ENCODE measurements at places on chromosomes 6 and 20.

DNA sequence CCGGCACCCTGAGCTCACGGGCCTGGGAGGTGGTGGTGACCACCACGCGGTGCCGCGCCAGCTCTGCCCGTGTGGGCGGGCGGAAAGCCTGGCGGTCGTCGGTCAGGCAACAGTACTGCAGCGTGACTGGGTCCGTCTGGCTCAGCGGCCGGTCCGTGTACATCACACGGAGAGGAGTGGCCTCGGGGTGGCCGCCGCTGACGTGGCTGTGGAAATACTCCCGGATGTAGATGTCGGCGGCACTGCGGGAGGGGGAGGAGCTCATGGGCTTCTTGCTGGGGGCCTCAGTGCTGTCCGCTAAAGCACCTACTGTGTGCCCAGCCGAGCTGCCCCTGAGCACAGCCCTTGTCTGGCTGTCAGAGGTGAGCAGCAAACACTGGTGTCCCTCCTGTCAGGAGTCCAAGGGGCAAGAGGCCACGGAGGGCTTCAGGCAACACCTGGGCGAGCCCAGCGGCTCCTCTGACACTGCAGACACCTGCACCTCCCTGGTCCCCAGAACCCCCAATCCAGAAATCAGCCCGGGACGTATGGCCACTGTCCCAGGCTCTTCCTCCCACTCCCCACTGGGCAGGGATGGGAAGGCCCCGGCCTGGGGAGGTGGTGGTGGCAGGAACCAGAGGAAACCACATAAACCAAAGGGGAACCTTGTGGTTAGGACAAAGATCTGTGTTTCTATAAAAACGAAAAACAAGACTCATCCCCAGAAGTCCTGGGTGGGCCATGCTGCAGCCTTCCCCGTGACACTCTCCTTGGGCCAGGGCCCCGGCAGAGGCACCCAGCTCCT lies 6.5 kb downstream of the HELZ2 start:
- peak; percentile 53 for DNase-seq

- DNase-seq, result no peak
These were observed 945.7 kb downstream of the KIF16B start for GRCh38 chr20:15627501-15627903.

- DNase-seq, result no peak
These were observed 140.9 kb downstream of the EYS start for GRCh38 chr6:65566117-65566516.

GRCh38 chr6:25035174-25035511 lies 99.4 kb upstream of the RIPOR2 start:
- DNase-seq, result no peak

DNA sequence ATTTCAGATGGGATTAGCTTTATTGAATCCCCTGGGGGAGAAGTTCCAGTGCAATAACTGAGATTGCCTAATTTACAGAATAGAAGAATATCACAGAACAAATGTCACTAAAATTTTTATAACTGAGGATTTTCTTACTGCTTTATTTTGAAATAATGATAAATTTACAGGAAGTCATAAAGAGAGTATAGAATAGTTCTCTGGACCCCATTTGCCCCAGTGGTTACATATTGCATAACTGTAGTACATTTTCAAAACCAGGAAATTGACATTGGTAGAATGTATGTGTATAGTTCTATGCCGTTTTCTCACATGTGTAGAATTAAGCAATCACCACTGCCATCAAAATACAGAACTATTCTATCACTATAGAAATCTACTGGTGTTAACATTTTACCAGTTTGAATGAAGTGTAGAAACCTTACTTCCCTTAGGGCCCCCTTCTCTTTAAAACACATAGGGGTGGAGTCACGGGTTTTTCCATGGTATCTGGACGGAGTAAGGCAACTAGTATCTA lies 18.3 kb downstream of the KIF6 start:
- no peak for DNase-seq

DNA sequence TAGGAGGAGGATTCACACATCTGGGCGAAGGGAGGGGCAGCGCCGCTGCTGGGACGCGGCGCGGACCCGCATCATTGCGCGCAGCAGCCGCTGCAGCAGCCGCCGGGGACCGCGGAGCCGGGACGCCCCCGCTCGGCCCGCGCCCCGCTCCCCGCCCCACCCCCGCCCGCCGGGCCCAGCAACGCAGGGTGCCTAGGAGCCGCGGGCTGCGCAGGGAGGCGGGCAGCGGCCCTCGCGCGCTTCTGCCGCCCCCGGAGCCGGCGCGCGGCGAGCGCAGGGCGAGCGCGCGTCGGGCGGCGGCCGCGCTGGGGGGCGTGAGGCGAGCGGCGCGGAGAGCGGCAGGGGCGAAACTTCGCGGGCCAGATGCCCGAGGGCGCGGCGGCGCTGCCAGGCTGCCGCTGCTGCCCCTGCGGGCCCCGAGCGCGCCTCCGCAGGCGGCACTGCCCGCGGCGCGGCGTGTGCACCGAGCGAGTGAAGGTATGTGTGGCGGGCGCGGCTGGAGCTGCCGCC lies at the start of gene NKAIN2:
TSS of gene NKAIN2 (plus strand) at position 362 of the 510 bp plus-strand sequence.
- DNase-seq, result no peak

DNA sequence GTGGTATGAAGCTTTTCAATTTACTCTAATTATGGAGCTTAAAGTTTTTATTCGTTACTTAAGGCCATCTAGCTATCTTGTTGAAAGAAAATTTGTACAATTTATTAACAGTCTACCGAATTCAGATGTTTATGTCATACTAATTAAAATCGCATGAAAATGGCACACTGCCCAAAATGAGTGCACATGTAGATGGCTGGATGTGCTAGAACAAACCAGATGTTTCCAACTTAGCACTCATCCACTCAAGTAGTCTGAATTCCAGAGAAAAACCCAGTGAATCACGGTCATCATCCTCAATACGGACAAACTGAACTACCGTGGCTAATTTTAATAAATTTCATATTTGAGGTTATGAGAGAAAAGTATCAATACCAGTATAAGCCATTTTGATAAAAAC lies 70.4 kb downstream of the COL12A1 start:
- DNase-seq, result no peak

- no peak for DNase-seq
These were observed 1.4 kb upstream of the HIVEP1 start for GRCh38 chr6:12010635-12011275.

DNA sequence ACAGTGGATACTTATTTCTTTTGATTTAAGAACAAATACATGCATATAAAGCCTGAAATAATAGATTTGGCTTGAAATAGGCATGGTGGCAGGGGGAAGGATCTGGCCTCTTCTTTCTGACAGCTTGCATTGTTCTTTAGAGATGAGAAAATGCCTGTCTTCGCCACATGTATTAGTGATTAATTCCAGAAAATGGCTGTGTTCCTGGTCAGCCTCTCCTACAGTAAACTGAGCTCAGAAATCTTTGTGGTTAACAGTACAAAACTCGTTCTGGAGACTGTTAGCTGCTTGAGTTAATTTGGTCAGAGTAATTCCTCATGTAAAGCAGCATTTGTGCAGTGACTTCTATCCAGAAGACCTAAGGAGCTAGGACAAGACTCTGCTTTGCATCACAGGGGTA lies 151.5 kb downstream of the EYA4 start:
- no peak for DNase-seq

DNA sequence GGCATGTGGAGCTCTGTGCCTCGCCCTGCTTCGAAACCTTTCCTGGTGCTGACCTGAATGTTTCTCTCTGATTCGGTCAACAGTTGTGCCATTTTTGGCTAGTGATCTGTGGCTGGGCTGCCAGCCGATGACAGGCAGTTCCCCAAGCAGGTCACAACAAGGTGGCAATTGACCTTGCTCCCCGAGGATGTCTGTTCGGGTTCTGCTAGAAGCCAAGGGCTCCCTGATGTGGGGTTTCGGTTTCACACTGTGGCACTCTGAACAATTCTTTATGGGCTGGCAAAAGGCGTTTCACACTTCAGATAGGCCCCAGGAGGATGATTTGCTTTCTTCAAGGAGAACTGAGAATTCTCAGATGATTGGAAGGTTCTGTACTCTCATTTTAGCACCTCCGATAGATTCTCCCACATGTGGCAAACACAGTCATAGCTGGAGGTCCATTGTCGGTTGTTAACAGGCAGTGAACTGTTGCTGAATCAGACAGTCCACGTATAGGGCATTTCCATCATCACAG lies 135.6 kb downstream of the SLC24A3 start:
- DNase-seq, result no peak

- no peak for DNase-seq
These were observed 54.3 kb upstream of the CNR1 start for GRCh38 chr6:88220493-88220892.

DNA sequence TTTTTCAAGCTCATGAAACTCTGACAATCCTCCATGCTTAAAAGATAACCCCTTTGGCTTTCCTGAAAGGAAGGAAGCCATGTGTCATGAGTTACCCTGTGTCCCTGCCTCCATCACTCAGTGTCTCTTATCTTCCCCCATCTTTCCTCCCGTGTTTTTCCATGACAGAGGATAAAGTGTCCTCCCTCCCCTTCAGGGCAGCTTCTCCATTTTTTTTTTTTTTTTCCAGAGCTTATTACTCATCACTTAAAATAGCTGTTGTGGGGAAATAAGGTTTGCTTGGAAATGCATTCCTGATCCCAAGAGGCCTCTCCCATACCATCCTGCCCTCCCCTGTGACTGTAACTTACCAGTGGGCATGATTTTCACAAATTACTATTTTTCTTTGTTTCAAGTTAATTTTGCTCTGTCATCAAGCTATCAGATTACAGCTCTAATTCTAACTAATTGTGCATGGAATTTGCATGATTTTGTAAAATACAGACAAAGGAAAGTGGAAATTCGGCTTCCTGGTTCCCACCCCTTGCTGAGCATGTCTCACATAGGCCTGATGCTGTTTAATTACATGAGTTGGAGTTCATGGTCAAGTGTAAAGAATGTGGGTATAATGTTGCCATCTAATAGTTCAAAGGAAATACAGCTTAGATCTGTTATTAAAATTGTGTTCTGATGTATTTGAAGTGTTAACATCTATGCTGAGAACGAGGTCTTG lies 614.5 kb upstream of the FLRT3 start:
- DNase-seq, result no peak

- no peak for DNase-seq
These were observed 211.6 kb downstream of the ZDHHC14 start for GRCh38 chr6:157592541-157592940.

- DNase-seq, result no peak
These were observed 327.9 kb upstream of the QKI start for GRCh38 chr6:163086624-163086920.

GRCh38 chr20:55213653-55214052 lies 738.3 kb downstream of the DOK5 start:
- no peak for DNase-seq

- DNase-seq, result no peak
These were observed 134.0 kb downstream of the SCML4 start for GRCh38 chr6:107689951-107690642.

- DNase-seq, result no peak
These were observed 104.2 kb upstream of the SCGN start for GRCh38 chr6:25547797-25548196.

- DNase-seq, result no peak
These were observed 39.7 kb downstream of the MAP3K5 start for GRCh38 chr6:136752554-136752953.

GRCh38 chr20:62477669-62478455 lies 2.1 kb upstream of the GATA5 start:
- no peak for DNase-seq

DNA sequence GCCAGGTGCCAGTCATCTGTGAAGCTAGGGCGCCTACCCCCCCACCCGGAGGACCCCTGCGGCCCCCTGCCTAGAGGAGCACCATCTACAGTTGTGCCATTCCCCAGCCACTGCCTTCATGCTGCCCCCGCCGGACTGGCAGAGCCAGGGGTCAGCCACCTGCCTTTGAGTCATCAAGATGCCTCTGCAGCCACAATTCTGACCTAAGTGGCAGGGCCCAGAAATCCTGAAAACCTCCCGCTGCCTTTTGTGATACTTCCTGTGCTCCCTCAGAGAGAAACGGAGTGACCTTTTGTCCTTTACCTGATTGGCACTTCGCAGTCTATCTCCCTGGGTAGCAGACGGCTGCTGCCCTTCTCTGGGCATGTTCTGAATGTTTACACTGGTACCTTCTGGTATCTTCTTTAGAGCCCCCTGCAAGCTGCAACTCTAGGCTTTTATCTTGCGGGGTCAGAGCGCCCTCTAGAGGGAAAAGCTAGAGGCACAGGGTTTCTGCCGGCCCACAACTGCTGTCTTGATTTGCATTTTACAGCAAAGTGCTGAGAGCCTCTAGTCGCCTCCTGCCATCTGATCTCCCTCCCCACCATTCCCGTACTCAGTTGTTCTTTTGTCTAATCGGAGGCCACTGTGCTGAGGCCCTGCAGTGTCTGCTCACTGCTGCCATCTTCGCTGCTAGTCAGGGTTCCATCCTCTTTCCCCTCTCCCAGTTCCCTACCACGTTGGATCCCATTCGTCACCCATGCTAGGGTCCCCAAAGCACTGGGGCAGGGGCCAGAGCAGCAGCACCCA lies 26.9 kb downstream of the SPATA2 start:
- DNase-seq, result peak; percentile 52

DNA sequence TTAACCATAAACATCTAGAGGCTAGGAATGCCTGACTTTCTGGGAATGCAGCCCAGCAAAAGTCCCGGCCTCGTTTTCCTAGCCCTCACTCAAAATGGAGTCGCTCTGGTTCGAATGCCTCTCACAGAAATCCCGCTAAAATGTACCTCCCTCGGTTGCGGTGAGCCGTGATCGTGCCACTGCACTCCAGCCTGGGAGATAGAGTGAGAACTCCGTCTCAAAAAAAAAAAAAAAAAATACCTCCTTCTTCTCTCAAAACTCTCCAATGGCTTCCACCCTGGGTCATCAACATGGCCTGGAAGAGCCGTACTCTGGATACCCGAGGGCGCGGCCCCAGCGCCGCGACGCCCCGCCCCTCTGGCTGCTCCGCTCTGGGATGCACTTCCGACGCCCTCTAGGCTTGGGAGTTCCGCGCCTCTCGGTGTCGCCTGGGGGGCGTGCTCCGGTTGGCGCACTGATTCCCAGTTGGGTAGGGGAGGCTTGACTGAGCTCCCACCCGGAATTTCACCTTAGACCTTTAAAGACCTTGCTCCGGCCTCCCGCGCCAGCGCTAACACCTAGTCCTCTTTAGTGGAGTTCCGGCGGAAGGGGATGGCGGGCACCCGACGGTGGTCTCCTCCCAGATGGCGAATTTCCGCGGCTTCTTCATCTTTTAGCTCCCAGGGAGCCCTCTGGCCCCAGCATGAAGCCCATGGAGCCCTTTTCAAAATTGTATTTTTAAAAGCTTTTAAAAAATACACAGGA lies 12.3 kb downstream of the HMGN4 start:
- DNase-seq, result peak; percentile 35

GRCh38 chr6:150018846-150019580 lies 6.3 kb downstream of the RAET1L start:
- no peak for DNase-seq

Measured in CD4-positive, alpha-beta T cell treated with Interleukin-15 for 4 hours (primary cell).